T1000 (cell line): ENCODE measurements at places on chromosomes 5 and 9.
A peak's percentile ranks its signal among the peaks of the same experiment; 100 is the strongest.

GRCh38 chr5:168798065-168799023 lies 219.2 kb upstream of the PANK3 start:
- no peak for DNase-seq

GRCh38 chr5:150575745-150576448 lies 64.6 kb upstream of the SYNPO start:
- no peak for DNase-seq

DNA sequence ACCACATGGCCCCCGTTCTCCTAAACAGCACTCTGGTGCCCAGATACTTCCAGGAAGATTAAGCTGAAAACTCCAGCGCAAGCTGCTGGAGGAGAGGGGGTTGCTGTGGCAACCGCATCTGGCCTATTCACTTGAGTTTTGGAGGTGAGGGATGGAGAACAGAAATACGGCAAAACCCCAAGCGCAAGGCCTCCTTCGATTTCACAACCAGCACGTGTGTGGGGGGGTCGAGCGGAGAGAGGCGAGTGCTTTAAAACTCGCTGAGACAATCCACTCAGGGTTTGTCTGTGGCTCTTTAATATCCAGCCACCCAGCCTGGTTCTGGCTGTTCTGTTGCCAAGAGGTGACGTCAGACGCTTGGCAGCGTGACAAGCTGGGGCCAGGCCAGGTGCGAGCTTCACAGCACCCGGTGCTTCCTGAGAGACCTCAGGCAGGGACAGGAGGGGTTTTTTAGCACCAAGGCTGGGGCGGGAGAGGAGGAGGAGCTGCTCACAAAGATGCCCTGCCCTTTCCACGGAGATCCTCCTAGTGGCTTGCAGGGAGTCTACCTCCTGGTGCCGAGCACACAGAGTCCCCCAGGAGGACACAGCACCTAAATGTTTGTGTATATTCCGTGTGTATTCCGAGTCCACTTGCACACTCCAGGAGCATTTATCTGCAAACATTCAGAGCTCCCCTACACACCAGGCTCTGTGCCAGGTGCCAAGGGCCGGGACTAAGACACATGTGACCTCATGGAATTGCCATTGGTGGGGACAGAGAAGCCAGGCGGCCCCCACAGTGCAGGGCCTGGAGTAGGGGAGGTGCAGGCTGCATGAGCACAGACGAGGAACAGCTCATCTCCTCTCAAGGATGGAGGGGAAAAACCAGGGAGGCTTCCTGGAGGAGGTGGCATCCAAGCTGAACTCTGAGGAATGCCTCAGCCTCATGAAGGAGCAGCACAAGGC lies 194.6 kb downstream of the OLFM1 start:
- no peak for DNase-seq

DNA sequence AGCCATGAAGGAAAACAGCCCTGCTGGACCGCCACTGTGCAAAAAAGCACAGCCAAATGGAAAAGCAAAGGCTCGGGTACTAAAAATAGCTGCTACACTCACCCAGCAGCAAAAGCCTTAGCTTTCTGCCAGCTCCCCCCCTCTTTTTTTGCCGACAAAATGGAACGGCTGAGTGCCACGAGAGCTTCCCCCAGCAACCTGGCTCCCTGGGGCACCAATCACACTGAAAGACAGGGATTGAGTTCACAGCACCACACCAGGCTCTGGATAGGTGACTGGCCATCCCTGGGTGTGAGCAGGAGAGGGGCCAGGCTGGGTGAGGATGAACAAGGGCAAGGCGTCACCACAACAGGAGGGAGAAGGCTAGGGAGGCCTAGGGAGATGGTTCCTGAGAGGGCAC lies 66.7 kb downstream of the SIL1 start:
- no peak for DNase-seq

- no peak for DNase-seq
These were observed 24.2 kb upstream of the HAPLN1 start for GRCh38 chr5:83744821-83745220.

DNA sequence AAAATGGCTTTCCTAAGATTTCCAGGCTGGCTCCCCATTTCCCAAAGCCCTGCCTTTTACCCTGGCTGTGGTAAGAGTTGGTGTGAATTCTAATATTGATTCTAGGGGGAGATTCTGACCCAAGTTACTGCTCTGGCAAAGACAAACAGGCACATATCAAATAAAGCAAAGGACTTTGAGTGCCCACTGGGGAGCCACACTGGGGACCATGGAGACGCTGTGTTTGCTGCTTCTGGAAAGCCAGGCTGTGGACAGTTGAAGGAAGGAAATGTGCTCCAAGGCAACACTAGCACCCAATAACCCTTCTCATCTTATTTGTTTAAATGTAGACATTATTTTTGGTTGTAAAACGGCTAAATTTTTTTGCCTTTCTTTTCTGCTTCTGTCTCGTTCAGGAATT lies 78.7 kb downstream of the SNCAIP start:
- no peak for DNase-seq

DNA sequence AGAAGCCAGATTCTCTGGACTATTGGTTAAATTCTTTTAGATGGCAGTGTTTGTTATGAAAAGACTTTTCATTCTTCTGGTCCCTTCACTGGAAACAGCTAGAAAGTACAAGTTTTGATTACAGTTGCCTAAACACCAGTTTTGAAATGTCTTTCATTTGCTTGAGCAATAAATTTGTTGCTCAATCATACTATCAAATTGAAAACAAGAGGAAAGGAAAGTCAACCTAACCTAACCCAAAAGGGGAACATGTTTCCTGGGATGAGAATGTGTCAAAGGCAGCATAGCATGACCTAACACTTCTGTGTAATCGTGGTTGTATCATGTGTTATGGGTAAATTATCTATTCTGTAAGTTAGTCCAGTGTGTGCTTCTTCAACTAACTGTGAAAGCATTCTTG lies 213.2 kb downstream of the TMC1 start:
- no peak for DNase-seq

DNA sequence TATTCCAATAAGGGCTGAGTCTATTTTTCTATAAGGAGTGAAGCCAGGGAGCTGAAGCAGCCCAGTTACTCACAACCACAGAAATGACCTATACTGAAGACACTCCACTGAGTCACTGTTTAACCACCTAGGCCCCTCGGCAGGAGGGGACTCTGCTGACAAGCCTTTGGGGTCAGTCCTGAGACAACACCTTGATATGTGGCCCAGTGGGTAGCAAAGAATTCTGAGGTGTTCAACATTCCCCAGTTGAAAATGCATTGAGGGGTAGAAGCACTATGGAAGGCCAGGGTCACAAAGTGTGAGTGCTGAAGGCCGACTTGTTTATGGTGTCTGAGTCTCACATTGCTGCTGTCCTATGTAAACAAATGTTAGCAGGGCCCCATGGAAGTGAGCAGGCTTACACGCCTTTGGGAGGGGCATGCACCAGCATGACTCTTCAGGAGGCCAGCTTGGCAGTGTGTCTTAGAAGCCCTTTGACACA lies 112.6 kb upstream of the NFIL3 start:
- peak; percentile 57 for DNase-seq

GRCh38 chr5:141732417-141732816 lies 50.4 kb upstream of the ARAP3 start:
- DNase-seq = no peak

DNA sequence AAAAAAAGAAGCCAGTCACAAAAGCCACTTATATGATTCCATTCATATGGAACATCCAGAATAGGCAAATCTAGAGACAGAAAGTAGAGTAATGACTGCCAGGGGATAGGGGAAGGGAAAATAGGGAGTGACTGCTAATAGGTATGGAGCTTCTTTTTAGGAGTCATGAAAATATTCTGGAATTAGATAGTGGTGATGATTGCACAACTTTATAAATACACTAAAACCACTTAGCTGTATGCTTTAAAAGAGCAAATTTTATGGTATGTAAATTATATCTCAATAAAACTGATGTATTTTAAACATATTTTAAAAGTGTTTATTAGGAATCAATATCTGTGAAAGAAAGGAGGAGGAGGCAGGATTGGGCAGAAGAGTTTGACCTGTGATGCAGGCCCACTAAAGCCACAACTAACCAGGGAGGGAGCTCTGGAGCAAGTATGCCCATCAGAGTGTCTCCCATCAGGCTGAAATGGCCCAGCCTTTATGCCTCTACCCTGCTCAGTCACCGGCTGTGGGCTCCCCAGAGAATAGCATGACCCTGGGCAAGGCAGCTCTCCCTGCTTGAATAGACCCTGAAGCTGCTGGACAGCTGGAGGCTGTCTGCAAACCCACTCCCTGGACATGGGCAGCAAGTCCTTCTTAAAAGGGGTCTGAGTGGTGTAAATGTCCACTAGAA lies 96.0 kb upstream of the SLC44A1 start:
- no peak for DNase-seq

DNA sequence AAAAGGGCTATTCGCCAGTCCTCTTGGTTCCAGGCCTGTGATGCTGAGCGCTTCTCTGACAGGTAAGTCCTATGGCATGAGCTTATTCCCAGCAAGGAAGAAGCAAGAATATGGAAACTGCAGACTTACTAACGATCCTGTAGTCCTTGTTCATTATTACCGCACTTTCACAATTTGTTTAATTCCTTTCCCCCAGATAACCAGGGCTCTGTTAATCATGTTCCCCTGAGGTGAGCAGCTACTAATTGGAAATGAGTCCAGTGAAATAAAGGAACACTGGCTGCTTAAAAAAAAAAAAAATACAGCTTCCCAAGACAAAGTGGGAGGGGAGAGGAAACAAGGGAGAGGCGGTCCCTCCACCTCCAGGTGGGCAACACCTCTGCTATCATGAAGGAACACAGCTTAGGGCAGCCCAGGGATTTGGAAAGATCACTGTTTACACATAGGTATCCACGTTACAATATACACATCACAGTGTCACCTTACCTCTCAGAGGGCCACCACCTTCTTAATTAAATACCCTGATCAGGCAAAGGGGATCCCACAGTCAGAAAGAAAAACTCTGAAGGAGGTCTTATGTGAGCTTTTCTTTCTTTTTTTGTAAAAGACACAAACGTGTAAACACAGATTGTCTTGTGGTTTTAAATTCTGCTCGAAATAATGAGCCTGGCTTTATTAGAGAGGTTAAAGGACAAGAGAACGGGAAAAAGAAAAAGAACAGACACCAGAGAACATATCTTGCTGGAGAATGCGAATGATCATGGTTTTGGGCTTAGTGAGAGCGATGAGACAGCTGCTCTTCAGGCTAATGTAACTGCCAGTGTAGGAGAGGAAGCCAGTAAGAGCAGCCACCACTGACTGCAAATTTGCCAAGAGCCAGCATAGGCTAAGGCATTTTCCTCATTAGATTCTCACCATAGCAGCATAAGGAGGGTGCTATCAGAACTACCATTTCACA lies 258.6 kb downstream of the CRB2 start:
- DNase-seq = no peak
